ENCODE measurements at places on chromosomes 13 and 19. TPM values are rescaled to one million over a fixed set of nuclear protein-coding genes. Genes with fewer than 3 reads are reported as not detected.

The SLC1A6 gene
- 9.6 TPM for total RNA-seq

DNA sequence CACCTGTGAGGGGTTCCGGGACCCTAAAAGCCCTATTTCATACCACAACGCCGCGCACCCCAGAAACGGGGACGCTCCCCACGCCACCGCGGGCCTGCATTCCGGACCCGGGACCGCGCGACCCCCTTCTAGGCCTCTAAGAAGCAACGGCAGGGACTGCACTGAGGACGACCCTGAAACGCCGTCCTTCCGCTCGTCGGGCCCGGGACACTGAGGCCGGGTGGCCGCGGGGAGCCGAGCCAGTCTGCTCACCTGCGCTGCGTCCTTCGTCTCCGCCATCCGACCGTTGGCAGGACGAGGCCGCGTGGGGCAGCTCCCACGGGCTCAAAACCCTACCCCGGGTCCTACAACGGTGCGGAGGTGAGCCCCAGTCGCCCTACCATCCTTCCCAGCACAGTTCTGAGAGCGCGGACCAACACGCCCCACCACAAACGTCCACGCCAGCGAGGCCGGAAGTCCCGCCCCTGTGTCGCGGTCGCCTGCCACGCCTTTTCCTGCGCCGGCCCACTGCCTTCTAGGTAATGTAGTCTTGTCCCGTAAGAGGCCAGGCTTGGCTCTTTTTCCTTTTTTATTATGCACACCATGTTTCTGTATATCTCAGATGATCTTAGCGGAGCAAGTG, at the start of gene ZNF550:
TSS of gene ZNF550 (minus strand) at position 460 of the 622 bp plus-strand sequence. CDS start at position 279, 181 bp downstream.
- peak; percentile 88 for DNase-seq

- no peak for DNase-seq
Observed at GRCh38 chr19:51001515-51001914, at the start of gene KLK8. KLK8 (minus strand) TSS chr19:51001604; CDS start chr19:51001167, 437 bp downstream.

DNA sequence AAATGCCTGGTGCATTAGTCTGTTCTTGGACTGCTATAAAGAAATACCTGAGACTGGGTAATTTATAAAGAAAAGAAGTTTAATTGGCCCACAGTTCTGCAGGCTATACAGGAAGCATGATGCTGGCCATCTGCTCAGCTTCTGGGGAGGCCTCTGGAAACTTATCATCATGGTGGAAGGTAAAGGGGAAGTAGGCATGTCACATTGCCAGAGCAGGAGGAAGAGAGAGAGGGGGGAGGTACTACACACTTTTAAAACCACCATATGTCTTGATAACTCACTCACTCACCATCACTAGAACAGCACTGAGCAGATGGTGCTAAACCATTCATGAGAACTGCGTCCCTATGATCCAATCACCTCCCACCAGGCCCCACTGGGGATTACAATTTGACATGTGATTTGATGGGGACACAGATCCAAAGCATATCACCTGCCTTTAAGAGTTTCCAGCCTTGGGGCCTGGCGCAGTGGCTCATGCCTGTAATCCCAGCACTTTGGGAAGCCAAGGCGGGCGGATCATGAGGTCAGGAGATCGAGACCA, 219.0 kb downstream of the KATNAL1 start:
- DNase-seq, result no peak
